ENCODE measurements at places on chromosomes 5 and 9.

- DNase-seq = no peak
These were observed 97.8 kb downstream of the STK32A start for GRCh38 chr5:147332658-147333057.

- peak; percentile 13 for DNase-seq
These were observed 218.2 kb downstream of the MAST4 start for GRCh38 chr5:66814146-66814991.

- no peak for DNase-seq
These were observed 37.7 kb upstream of the STXBP1 start for GRCh38 chr9:127574072-127574993.

GRCh38 chr9:4117835-4118610 lies 181.8 kb downstream of the GLIS3 start:
- DNase-seq = peak; percentile 14

DNA sequence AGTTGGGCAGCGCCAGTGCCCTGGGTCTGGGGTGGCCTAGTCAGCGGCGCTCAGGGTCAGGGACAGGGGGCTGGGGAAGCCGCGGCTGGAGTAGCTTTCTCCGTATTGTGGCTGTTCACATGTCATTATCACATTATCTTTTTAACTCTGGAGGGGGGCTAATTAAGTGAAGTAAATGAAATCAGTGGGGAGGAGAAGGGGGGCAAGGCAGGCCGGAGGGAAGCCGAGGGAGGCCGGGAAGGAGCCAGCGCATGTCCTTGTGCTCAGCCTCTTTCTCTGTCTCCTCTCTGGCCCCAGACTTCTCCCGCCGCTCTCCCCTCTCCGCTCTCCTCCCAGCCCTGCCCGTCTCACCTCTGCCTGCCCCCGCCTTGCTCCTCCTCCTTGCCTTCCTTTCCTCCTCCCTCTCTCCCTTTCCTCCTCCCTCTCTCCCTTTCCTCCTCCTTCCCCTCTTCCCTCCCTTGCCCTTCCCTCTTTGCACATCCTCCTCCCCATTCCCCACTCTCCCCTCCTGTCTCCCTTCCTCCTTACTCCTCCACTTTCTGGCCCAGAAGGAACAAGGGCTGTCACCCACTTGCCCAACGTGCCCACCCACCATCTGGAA lies 38.7 kb downstream of the ASS1 start:
- DNase-seq = no peak

DNA sequence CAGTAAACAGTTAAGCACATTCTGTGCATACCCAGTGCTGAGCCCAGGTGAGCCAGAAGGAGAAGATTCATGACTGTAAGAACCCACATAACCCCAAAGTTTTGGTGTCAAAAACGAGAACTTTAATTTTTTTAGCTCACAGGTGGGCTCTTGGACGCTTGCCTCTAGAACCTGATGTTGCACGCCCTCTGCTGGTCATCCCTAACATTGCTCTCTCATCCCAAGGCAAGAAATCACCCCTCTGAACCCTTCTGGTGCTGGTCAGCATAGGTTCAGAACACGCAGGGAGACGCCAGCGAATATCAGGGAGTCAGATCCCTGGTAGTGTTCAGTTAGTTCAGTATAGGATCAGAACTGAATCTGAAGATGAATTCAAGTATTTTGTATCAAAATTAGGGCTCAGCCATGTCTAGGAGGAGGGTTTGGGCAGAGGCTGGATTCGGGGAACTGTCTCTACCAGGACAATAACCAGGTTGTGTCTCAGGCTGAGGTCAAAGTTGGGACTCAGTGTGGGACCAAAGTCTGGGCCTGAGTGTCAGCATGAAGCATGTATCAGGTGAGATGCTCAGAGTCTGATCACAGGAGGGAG lies 4.1 kb upstream of the DNAJB5 start:
- peak; percentile 36 for DNase-seq
